ENCODE measurements at places on chromosomes 3 and 15.

GRCh38 chr3:104855702-104856101 is 511.0 kb upstream of the ALCAM start:
- DNase-seq: no peak

DNA sequence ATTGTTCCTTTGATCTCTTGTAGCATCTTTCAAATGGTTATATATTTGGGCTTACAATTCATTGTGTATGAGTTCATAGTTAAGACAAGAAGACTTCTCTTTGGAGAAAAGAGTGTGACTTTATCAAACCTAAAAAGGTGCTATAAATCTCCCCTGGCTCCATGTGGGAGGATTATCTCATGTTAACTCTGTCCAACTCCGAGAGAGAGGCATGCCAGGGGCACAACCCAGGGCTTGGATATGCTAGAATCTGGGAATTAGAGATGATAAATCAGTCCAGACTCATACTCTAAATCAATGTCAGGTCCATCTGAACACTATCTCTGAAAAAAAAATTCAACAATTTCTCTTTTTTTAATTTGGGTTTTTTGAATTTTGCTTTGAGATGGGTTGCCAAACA is 462.8 kb downstream of the TUSC7 start:
- peak; percentile 16 for DNase-seq

- DNase-seq: no peak
Measured at GRCh38 chr15:98131924-98132323, 171.4 kb downstream of the ARRDC4 start.

DNA sequence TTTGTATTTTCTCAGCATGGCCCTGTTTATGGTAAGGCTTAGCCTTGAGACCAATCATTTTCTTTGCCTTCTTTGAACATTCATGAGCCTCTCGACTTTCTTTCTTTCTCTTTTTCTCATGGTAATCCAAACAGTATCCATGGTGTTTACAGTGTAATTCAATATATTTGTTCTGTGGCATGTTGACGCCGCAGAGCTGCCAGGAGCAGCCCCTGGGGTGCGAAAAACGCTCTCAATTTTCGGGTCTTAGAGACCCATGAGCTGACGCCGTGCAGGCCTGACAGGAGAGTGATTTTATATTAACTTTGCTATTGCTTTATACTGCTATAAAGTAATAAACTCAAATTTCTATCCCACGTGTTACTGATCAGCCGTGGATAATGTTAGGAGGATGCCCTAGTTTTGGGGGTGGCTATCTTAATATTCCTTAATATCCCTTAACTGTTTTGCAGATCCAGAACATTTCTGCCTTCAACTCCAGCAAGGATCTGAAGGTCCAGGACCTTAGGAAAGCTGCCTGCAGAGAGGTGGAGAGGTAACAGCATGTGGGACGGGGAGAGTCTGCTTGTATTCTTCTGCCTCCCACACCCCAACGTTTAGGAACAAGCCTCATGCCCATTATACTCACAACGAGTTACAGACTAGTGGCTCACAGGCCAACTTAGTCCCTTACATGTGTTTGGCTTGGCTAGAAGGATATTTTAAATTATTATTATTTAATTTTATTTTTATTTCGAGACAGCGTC is 29.3 kb upstream of the MYO1E start:
- DNase-seq: no peak

DNA sequence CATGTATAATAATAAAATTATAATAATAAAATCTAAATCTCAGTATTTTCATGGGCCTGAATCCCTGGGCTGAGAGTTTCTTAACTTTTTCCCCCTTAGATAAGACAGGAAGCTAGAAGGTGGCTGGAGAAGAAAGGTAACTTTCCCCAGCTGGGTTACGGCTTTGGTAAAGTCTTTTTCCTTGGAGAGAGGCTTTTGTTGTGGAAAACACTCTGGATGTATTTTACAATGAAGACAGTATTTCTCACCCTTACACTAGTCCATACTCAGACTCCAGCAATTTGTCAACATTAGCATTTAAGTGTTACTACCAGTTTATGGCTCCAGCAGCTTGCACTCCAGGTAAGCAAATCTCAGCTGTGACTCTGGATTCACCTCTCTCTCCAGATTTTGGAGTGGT is 34.9 kb downstream of the APH1B start:
- no peak for DNase-seq

DNA sequence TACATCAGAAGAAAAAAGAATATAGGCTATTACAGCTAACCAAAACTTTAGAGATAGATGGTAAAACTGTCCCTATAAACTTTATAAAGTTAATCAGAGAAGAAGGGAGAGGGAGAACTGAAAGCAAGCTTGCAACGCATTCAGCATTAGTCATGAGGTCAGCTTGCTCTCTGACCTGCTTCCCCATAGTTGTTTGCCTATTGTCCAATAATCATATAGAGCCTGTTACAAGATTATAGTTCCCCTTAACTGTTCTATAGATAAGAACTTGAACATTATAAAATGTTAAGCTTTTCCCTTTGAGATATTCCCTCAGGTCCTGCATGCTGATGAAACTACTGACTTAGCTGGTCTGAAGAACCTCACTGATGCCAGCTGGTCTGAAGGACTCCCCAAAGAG is 74.5 kb downstream of the CPNE4 start:
- DNase-seq: no peak

All from right renal cortex interstitium (tissue), 3 donors.